DMS53 (cell line): ENCODE measurements at places on chromosomes 11 and 22.

DNA sequence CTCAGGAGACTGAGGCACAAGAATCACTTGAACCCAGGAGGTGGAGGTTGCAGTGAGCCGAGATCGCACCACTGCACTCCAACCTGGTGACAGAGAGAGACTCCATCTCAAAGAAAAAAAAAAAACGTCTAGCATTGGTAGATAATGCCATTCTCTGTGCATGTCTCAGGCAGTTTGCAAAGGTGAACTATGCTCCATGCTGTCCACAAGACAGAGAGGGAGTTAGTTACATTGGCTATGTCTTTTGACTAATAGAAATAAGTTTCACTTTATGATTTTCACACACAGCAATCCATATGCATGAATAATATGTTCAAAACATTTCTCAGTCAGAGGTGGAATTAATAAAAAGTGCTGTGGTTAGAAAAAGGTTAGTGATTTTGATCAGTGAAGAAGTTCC lies 591.4 kb downstream of the ETS1 start:
- no peak for DNase-seq

DNA sequence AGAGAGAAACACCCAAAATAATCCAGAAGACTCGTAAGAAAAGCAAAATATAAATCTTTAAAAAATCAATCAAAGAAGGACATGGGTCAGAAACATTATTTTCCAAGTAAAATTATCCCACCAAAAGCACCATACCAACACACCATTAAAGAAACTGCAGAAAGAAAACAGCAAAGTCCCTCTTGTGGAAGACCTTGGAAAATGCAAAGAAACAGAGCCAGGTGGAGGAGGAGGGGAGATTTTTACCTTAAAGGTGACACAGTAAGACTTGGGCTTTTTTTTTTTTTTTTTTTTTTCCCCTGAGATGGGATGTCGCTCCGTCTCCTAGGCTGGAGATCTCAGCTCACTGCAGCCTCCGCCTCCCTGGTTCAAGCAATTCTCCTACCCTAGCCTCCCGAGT lies 123.8 kb downstream of the LARGE1 start:
- no peak for DNase-seq

DNA sequence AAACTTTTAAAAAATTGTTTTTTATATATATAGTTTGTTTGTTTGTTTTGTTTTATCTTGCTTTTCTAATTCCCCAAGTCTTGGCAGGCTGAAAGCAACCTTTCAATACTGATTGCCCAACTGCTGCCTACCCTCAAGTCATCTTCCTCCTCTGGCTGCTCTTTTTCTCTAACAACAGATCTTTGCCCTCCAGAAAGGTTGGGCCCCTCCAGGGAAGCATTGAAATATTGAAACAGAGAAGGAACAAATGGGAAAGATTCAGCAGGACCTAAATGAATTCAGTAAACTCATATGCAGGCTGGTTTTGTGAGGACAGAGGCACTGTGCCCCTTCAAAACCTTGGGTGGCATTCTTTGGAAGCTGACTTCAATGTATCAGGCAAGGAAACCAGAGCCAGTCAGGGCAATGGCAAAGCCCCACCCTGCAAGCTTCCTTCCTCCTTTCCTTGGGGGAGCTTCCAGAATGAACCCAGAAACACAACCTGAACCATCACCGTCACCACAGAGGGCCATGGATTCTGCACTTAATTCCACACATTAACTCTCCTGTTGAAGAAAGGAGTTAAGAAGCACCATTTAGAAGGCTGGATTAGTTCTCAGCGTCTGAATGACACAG lies 815 bp upstream of the MS4A6A start:
- DNase-seq, result no peak

DNA sequence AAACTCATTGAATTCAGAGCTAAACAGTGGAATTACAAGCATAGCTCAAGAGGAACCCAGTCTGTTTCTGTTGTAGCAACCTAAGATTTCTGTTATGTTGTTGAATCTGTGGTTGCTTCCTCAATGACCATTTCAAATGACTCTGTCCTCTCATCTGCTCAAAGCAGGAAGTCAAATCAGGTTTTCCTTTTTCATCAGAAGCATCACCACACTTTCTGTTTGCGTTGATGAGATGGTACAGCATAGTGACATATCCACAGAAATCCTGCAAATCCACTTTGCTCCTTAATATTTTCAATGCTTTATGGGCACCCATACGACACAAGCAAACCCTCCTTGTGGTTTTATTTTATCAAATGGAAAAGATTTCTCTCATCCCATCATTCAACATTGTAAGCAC lies 12.6 kb upstream of the UCP2 start:
- peak; percentile 99 for DNase-seq

DNA sequence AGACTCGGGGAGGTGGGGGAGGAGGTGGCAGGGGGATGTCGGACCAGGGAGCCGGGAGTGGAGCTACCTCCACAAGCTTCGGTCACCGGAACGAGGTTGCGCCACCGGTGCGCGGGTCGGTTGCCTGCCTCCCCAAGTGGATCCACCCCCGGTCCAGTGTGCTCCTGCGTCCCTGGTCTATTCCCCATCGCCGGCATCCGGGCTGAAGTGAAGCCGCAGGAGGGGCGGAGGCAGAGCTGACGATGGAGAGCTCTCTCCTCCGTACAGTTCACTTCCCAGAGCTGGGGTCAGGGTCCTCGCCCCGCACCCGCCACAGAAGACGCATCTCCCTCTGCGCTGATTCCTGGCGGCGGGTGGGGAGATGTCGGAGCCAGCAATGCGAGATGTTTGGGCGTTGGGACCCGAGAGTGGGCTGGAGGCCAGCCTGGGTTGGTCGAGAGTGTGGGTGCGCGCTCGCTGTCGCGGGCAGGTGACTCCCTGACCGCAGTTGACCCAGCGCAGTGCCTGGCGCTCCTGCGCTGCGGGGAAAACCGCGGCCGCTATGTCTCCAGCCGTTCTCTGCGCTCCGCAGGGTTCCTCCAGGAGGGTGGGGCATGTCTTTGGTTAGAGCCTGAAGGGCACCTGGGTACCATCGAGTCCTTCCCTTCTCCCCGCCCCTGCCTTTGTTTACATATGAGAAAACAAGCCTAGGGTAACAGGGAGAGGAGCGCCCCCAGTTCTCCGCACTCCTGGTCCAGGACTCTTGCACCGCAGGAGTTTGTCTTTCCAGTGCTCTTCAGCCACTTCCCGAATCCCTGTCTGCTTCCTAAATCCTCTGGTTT lies 1.7 kb downstream of the C11orf96 start:
- peak; percentile 68 for DNase-seq
